ENCODE measurements at places on chromosomes 7 and 10.

DNA sequence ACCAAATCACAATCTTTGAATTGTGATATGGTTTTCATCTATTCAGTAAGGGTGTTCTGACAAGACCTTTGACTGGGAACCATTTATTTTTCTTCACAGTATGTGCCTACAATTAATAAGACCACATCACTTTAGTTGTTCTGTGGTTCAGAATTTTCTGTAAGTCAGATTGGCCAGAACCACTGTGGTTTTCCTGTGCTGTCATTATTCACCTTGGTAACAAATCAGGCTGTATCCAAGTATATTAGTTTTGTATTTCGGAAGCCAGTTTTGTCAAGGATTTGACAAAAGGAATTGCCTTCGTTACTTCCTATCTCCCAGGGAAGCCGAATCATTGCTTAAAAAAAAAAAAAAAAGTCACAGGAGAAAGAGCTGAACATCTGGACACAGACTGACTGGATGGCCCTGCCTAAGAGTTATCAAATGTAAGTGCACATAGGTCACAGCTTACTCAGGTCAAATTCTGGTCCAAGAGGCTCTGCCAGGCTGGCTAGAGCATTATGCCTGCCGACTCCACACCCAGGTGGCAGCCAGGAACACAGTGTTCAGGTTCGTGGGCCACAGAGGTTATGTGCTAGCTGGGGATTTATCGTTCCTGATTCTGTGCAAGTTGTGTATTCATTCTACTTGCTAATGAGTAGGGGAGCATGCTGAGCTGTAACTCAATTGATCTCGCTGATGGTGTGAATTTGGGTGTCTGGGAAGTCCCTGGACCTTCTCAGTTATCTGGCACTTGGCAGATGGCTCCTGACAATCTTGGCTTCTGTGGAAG, 175.3 kb downstream of the JAZF1 start:
- no peak for DNase-seq

DNA sequence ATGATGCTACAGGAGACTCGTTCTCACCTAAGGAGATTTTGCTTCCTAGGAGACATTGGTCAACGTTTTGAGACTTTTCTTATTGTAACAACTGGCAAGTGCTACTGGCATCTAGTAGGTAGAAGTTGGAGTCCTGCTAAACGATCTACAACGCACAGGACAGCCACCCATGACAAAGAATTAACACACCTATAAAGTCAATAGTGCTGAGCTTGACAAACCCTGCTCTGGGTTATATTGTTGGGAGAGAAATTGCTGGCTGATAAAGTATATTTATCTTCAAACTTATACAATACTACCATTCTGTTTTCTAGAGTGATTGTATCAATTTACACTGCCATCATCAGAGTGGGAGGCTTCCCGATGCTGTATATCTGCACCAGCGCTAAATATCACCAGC, 57.8 kb downstream of the SAMD9 start:
- no peak for DNase-seq

- DNase-seq, result no peak
Measured at GRCh38 chr7:151012911-151013347, 11.4 kb downstream of the ATG9B start.

DNA sequence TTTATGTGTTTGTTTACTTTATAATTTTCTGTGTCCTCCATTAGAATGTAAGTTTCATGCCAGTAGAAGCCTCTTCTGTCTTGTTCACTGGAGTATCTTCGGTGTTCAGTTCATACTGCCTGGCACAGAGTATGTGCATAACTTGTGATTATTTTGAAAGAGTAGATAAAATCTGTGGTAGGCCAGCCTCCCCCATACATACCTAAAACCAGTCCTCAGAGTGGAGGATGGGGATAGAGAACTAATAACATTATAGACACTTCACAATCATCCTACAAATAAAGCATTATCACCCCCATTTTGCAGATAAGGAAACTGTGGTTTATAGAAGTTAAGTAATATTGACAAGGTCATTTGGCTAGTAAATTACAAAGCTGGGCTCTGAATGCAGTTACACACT, 28.0 kb downstream of the VIM start:
- DNase-seq, result no peak

GRCh38 chr10:100364735-100365391, 17.8 kb downstream of the SCD start:
- peak; percentile 34 for DNase-seq

- DNase-seq, result no peak
Measured at GRCh38 chr10:114285961-114286441, 46.9 kb downstream of the VWA2 start.

GRCh38 chr7:17313194-17313593, 14.7 kb downstream of the AHR start:
- no peak for DNase-seq

- DNase-seq, result no peak
Measured at GRCh38 chr10:103186128-103186527, 6.9 kb downstream of the NT5C2 start.

- DNase-seq, result peak; percentile 11
Measured at GRCh38 chr10:23095966-23096801, 805 bp downstream of the MSRB2 start.

DNA sequence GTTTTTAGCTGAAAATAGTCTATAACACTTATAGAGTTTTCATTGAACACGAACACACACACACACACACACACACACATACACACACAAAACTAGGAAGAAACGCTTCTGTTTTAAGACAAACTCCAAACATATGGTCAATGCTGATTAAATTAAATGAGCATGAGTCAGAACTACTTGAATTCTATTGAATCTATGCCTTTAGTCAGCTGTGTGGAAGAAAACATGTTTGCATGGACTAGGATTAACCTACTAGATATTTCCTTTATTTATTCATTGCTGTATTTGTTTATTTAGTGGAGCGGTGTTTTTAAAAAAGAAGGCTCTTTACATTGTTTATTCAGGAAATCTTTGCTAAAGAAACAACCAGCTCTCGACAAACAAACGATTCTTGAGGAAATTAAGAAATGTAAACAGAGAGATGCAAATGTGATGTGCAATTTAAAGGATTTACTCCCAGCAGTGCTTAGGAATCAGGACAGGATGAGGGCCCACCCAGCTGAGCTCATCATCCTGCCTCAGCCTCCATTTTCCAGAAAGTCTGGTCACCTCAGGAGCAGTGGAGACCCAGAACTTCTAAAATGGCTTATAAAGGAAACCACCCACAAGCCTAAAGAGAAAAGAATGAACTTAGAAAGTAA, 83.2 kb downstream of the PDE1C start:
- DNase-seq, result no peak

DNA sequence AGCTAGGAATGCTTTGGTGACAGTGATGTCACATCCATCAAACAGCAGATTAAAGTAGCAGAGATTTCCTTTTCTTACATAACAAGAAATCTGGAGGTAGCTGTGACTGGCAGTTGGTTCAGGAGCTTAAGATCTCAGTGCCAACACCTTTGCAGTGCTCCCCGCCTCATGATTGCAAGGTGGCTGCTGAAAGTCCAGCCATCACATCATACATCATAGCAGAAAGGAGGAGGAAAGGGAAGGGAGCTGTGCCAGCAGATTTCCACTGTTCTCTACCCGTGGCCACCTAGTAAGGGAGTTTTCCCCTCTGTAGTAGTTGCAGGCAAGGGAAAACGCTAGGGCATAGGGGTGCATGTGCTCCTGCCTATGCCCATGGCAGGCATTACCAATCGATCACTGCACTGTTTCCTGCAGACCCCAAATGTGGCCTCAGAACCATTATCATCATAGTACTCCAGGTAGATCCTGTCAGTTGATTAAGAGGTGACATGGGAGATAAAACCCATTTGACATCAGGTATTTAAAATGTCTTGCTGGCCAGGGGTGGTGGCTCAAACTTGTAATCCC, 57.9 kb upstream of the GTF2IRD1 start:
- DNase-seq, result no peak

GRCh38 chr10:8352171-8353075, 297.9 kb downstream of the GATA3 start:
- no peak for DNase-seq

DNA sequence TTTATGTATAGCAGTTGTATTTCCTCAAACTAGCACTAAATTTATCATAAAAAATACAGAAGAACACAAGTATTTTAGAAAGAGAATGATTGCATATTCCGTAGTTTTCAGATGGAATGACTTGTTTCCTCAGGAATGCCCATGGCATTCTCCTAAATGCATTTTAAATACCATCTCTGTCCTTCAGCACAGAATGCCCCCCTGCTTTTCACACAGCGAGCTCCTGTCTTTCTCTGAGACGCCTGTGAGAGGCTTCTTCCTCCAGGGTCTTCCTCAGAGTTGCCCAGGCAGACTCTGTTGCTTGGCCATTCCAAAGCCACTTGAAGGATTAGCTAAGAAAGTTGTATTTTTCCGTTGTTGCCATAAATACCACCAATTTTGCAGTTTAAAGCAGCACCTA, 10.1 kb downstream of the LANCL2 start:
- DNase-seq, result no peak

- no peak for DNase-seq
Measured at GRCh38 chr10:725302-725701, 35.8 kb upstream of the DIP2C start.

DNA sequence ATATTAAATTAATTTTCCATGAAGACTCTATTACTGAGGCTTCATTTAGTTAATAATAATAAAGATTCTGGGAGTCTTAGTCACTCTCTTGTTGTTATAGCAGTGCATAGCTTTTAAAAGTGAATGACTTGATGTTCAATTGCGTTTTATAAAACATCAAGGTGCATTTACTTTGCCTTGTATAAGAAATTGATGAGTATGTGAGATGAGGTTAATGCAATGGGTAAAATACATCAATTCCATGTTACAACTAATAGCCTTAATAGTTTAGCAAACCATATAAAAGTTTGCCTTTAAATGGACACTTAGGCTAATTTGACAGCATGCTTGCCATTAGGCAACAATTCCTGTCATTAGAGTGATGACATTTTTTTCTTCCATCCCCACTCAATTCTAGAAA, 173.6 kb upstream of the TEX47 start:
- no peak for DNase-seq

DNA sequence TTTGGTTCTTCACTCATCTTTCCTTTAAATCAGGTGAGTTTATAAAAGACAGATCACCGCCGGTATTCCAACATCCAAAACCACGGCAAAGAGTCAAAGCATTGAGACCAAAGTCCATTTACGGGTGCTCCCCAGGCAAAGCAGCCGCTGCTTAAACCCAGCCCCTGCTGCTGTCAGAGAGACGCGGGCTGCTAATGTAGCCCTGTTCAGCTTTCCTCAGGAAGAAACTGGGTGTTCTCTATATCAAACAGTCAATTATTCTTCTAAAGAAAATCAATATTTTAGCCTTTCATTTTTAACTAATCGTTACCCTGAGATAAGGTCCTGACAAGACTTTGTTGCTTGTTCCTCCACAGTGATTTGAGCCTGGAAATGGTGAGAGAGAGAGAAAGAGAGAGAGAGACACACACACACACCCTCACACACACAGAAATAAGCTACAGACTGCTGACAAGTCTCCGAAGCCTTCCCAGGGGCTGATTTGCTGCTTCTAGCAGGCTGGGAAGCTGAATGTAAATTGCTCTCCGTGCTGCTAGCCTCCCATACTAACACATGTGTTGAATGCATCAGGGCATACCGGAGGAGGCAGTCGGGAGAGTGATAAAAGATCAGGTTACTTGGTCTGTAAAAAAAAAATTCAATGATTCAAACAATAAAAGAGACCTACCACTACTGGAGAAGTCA, 183.0 kb upstream of the ANK3 start:
- no peak for DNase-seq

GRCh38 chr7:121624958-121625357, 228.8 kb upstream of the FAM3C start:
- no peak for DNase-seq

DNA sequence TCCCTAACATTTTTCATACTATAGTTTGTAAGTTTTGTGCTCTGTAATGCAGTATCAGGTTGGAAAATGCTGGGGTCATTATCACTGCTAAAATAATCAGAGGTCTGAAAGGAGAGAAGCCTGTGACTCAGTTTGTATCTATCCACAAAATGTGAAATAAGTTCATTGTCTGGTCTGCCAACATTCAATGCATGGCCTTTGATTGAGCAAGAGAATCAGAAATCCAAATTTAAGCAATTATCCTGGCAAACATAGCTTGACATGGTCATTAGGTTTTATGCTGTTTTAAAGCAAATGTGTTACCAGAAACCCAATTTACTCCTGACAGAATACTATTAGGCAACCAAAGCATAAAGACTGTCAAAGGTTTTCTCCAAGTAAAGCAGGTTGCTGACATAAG, 709.7 kb upstream of the SEMA3D start:
- no peak for DNase-seq

DNA sequence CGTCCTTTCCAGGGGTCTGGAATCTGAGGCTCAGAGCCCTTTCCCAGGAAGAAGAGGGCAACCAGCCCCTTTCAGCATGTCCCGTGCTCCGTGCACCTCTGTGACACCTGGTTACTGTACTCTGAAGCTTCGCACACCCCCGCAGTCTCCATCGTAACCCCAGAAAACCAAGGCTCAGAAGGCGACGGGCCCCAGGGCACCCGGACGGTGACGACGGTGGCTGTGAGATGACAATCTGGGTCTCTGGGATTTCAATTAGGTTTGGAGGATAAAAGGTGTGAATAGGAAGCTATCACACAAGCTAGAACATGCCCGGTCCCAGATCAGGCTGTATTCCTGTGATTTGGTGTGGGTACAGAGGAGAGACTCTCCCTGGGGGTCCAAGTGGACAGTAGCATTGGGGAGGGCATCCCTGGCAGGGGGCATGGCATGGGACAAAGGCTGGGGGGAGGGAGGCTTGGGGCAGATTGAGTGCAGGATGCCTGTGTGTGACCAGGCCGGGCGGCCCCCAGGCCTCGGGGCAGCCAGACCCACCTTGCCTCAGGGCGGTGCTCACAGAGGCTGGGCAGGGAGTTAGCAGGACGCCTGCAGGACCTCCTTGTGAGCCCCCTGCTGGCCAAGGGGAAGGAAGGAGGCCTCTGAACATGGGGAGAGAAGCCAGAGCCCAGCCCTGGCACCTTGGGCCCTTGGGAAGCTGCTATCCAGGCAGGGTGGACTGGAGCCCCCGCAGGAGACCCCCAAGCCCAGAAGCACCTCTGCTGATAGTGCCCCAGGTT, 23.4 kb upstream of the PSMG3 start:
- DNase-seq, result no peak

- no peak for DNase-seq
Measured at GRCh38 chr7:8390262-8390626, 43.2 kb upstream of the NXPH1 start.

GRCh38 chr10:3779158-3779741, 5.8 kb downstream of the KLF6 start:
- no peak for DNase-seq

- no peak for DNase-seq
Measured at GRCh38 chr10:75612904-75613684, 181.7 kb downstream of the LRMDA start.
